Fibroblast of lung (primary cell): ENCODE measurements at places on chromosomes 7 and 10.

DNA sequence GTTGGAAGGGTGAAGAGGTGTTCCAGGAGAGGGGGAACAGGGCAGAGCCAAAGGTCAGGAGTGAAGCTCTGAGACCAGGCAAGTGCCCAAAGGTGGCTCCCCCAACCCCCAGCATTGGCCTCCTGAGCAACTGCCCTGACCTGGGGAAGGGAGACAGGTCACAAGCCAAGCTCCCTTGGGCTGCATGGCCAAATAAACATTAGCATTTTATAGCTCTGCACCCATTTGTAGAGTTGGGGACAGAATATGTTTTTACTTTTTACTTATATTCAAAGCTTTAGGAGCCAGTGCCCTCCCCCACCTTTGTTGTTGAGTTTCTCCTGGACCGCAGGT is 4.0 kb downstream of the UNC5B start:
- H3K36me3 ChIP-seq: no peaks in the 10 kb centered on the region
- DNase-seq: no peak
- H3K4me3 ChIP-seq: no peak overlapping the region
- peaks cover 4% of the 10 kb centered on the region for H3K27me3 ChIP-seq
- H3K4me1 ChIP-seq: peaks cover 6% of the 10 kb centered on the region

GRCh38 chr10:91891125-91892001 is 17.9 kb downstream of the FGFBP3 start:
- H3K4me3 ChIP-seq: no peak overlapping the region
- DNase-seq: peak; percentile 34
- no peaks in the 10 kb centered on the region for H3K27me3 ChIP-seq
- H3K36me3 ChIP-seq: no peaks in the 10 kb centered on the region
- peak overlapping the region; percentile 54 for H3K27ac ChIP-seq
- peaks cover 13% of the 10 kb centered on the region for H3K4me1 ChIP-seq

GRCh38 chr10:67297637-67298181 is 371.9 kb downstream of the LRRTM3 start:
- no peak overlapping the region for H3K4me3 ChIP-seq
- no peaks in the 10 kb centered on the region for H3K4me1 ChIP-seq
- H3K27me3 ChIP-seq: no peaks in the 10 kb centered on the region
- H3K36me3 ChIP-seq: no peaks in the 10 kb centered on the region
- H3K27ac ChIP-seq: no peak overlapping the region
- DNase-seq: no peak

DNA sequence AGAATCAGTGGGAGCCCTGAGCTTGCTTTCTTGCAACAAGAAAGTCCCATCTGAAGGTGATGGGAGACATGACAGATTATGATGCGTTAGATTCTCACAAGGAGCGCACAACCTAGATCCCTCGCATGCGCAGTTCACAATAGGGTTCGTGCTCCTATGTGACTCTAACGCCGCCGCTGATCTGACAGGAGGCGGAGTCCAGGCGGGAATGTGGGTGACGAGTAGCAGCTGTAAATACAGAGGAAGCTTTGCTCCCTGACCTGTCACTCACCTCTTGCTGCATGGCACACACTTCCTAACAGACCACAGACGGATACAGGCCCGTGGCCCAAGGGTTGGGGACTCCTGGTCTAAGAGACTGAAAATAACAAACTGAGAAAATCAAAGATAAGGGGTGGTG is 1163.4 kb upstream of the AUTS2 start:
- no peaks in the 10 kb centered on the region for H3K27me3 ChIP-seq
- no peak overlapping the region for H3K4me3 ChIP-seq
- H3K36me3 ChIP-seq: no peaks in the 10 kb centered on the region
- no peak for DNase-seq

DNA sequence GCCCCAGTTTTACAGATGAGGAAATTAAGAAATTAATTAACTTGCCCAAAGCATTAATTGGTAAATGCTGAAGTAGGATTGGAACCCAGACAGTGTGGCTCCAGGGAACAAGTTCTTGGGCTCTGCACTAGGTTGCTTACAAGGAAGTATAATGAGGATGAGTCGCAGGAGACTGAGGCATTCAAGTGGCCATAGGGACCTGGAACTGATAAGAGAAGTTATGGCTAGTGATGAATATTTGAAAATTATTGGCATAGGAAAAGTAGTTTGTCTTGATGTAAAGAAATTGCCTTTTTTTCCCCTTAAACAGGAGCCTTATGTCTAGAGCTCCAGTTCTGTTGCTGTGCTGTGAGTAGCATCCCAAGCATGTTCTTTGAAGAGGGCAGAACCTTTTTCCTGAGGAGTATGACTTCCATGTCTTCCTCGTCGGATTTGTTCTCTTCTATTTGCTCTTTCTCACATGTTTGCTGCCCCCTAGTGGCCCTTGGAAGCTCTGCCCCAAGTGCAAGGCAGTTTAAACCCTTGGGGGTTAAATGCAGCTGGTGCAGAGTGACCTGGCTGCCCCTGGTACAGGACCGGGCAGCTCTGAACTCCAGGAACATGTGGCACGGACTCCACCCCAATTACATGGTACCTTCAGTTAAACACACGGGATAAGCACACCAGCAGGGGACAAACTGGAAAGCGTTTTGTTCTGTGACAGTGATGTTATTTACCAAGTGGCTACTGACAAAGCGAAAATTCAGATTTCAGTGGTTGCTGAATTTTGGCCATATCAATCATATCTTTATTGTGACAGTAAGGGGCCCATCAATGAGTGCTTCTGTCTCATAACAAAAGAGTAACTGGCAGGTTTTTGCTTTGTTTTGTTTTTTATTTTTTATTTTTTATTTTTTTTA is 148.8 kb downstream of the HECW1 start:
- no peaks in the 10 kb centered on the region for H3K4me1 ChIP-seq
- H3K4me3 ChIP-seq: no peak overlapping the region
- DNase-seq: peak; percentile 76
- H3K27ac ChIP-seq: no peak overlapping the region
- no peaks in the 10 kb centered on the region for H3K36me3 ChIP-seq

- peak; percentile 47 for DNase-seq
- H3K4me1 ChIP-seq: peaks cover 12% of the 10 kb centered on the region
- no peaks in the 10 kb centered on the region for H3K27me3 ChIP-seq
- H3K36me3 ChIP-seq: no peaks in the 10 kb centered on the region
- no peak overlapping the region for H3K27ac ChIP-seq
Observed at GRCh38 chr10:77919713-77920108, 6.8 kb downstream of the DLG5 start.

DNA sequence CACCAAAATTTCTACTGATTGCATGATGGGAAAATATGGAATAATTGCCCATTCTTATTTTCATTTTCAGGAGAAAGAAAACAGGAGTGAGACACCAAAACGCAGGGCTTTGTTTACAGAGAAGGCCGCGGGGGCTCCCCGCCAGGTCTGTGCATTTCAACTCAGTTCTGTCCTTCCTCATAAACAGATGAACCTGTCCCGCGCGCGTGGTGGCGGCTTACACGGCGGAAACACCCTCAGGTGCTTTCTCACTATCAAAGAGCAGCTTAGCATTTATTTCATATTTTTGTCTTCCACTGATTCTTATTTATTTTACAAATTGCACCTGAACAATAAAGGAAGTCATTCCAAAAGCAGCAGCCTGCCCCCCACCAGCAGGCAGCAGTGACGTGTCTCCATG is 579.4 kb downstream of the PTPRN2 start:
- no peaks in the 10 kb centered on the region for H3K36me3 ChIP-seq
- no peak overlapping the region for H3K27ac ChIP-seq
- H3K4me3 ChIP-seq: no peak overlapping the region
- H3K4me1 ChIP-seq: no peaks in the 10 kb centered on the region
- no peak for DNase-seq

GRCh38 chr7:78039790-78040776 is 241.5 kb downstream of the PHTF2 start:
- H3K36me3 ChIP-seq: no peaks in the 10 kb centered on the region
- no peaks in the 10 kb centered on the region for H3K4me1 ChIP-seq
- H3K27ac ChIP-seq: no peak overlapping the region
- H3K27me3 ChIP-seq: no peaks in the 10 kb centered on the region
- H3K4me3 ChIP-seq: no peak overlapping the region

- DNase-seq: no peak
- no peaks in the 10 kb centered on the region for H3K27me3 ChIP-seq
- H3K27ac ChIP-seq: no peak overlapping the region
- H3K4me1 ChIP-seq: no peaks in the 10 kb centered on the region
- no peak overlapping the region for H3K4me3 ChIP-seq
Observed at GRCh38 chr10:82091413-82091812, 216.4 kb downstream of the NRG3 start.

DNA sequence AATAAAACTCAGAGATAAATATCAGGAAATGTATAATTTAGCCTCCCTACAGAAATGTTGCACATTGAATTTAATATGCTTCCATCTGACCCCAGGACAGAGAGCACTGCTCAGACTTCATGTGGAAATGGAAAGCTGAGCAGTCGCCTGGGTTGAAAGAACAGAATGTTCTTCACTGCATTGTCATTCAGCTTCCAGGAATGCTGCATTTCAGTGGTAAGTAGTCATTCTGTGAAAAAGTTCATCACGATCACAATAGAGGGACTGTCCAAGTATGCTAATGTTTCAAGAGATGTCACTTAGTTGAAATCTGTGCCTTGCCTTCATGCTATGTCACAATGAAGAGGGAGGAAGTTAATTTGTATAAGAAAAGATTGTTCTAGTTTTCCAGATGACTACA is 147.3 kb downstream of the NRCAM start:
- H3K4me1 ChIP-seq: no peaks in the 10 kb centered on the region
- no peak overlapping the region for H3K27ac ChIP-seq
- H3K27me3 ChIP-seq: no peaks in the 10 kb centered on the region
- no peaks in the 10 kb centered on the region for H3K36me3 ChIP-seq
- no peak overlapping the region for H3K4me3 ChIP-seq

DNA sequence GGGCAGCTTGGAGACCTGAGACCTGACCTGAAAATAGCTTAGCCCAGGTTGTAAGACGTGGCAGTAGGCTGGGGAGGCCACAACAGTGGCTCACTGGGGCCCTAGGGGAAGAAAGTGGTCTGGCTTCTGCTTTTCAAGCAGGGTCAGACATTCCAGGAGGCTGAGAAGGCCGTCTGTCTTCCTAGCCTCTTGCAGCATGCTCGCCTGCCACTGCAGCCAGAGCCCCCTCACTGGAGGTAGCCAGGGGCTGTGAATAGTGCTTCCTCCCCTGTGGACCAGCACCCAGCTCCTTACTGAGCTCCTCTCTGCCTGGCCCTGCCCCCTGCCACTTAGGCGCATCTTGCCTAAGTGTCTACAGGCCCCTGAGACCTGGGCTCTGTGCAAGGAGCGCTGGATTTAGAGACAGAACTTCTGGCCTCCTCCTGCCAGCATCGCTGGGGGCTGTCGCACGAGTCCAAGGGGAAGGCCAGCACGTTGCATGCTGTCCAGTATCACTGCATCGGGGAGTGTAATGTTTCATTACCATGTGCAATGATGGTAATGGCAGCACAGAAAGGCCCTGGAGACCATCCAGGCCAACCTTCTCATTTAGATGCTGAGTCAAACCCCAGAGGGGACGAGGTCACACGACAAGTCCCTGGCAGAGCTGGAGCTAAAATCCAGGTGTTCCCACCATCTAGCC is 12.7 kb downstream of the ZMIZ1 start:
- no peak overlapping the region for H3K4me3 ChIP-seq
- peak; percentile 85 for DNase-seq
- peaks cover 70% of the 10 kb centered on the region for H3K4me1 ChIP-seq
- H3K36me3 ChIP-seq: no peaks in the 10 kb centered on the region
